NCI-H1105 (cell line): ENCODE measurements at places on chromosomes 3 and 15.

- no peak for DNase-seq
Measured at GRCh38 chr3:123791417-123791816, 92.7 kb downstream of the MYLK start.

- DNase-seq = no peak
Measured at GRCh38 chr3:112096176-112096575, 10.0 kb downstream of the C3orf52 start.

- peak; percentile 4 for DNase-seq
Measured at GRCh38 chr3:133330065-133330464, 69.8 kb upstream of the BFSP2 start.

DNA sequence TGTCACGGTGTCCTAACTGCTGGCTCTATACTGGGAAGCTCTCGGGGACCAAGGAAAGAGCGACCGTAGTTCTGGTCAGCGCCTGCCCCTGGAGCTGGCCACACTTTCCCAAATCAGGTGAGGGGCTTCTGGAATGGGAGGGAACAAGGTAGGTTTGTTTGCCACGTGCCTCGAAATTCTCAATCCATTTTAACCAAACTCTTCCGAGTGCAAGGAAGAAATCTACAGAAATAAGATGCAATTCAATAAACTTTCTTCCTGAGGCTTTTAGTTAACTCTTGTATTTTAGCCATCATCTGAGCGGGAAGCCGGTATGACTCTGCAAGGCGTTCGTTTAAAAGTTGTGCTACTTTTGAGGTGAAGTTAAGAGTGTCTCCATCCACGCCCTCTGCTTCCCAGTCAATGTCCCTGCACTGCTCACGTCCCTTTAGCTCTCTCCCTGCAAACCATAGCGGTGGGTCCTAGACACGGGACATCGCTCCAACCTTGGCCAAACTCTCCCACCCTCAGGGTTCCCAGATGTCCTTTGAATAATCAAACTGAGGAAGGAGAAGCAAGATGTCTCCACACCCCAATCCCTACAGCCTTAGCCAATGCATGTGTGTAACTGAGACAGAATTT is 597 bp downstream of the AGTR1 start:
- DNase-seq = no peak
